AG09319 (cell line): ENCODE measurements at places on chromosomes 2 and 18.

DNA sequence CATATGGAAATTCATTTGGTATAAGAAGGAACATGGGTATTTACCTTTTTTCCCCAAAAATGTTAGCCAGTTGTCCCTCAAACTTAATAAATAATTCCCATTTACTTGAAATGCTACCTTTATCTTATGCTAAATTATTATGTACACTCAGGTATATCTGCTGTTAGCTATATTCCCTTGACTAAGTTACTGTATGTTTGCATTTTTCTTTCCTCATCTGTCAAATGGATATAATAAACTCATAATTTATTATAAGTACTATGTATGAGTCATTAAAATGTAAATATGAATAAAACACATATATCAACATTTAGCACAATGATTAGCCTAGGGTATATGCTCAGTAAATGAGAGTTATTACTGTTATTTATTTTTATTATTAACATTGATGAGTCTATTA, 117.4 kb downstream of the PMS1 start:
- no peak for DNase-seq

DNA sequence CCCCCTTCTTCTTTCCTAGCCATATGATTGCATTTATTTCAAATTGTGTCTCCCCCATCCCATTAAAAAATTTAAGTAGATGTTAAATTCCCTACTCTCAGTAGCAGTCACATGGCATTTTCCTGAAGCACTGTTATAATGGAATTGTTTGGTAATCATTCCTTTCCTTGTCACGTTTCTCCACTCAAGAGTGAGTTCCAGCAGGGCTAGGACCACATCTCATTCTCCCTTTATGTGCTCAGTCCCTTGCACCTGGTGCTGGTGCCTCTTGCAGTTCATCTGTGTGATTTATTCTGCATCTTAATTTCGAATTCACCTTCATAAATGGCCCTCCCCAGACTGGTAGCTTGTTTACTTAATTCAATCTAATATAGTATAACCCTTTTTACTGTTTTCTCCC, 70.3 kb upstream of the NOSTRIN start:
- DNase-seq = no peak

DNA sequence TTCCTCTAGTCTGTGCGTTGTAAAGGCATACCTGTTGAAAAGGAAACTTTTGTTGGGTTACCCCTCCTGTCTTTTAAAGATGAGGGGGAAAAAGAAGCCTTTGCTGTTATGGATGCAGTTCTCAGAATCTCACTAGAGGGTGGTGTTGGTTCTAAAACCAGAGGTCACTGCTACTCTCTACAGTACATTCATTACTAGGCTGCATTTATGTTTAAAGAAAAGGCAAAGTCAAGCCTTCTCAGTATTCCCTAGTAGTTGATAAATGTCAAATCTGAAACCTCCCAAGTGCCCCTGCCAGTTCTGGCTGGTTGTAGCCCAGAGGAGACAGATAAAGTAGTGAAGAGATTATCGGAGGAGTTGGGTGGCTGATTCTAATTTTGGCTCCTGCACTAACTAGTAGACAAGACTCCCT, 1.4 kb upstream of the PLCL1 start:
- peak; percentile 14 for DNase-seq

DNA sequence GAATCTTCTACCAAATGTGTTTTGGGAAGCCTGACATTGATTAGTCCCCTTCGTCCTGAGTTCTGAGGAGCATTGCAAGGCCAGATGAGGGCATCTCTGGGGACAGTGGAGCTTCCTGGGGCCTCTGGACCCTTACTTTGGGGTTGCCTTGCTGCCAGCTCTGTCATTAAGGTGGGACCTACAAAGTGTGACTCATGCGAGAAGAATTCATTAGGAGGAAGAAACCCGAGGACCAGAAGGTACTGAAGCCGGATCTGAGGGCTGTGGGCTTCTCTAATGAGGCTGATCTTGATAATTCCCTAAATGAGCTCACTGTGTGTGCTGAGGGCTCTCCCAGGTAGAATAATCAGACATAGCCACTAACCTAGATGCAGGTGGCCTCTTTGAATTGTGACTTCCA, 695 bp upstream of the SCYGR2 start:
- DNase-seq = no peak

- no peak for DNase-seq
These were observed 26.9 kb upstream of the ASAP2 start for GRCh38 chr2:9179572-9180201.

DNA sequence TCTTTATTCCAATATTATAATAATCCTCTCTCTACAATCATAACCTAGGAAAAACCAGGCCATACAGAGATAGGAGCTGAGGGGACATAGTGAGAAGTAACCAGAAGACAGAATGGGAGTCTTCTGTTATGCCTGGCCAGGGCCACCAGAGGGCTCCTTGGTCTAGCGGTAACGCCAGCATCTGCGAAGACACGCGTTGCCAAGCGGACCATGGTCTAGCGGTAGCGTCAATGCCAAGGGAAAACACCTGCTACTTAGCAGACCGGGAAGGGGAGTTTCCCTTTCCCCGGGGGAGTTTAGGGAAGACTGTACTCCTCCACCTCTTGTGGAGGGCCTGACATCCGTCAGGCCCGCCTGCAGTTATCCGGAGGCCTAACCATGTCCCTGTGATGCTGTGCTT, 36.6 kb downstream of the ARL6IP6 start:
- DNase-seq = no peak

DNA sequence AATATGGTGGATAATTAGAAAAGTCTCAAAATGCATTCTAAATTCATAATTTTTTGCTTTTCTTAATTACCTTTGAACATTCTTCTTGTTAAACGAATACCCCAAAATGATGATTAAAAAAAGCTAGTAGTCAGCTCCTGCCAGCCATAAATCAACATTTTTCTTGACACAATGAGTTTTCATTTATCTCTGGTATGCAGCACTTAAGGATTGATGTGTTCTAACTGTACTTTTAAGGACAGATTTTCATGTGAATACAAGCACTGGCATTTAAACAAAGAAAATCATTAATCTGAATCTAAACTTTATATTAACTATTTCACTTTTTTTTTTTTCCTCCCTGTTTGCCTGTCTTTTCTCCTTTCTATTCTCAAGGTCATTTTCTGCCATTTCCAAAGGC, 976.8 kb downstream of the TMEM182 start:
- no peak for DNase-seq

DNA sequence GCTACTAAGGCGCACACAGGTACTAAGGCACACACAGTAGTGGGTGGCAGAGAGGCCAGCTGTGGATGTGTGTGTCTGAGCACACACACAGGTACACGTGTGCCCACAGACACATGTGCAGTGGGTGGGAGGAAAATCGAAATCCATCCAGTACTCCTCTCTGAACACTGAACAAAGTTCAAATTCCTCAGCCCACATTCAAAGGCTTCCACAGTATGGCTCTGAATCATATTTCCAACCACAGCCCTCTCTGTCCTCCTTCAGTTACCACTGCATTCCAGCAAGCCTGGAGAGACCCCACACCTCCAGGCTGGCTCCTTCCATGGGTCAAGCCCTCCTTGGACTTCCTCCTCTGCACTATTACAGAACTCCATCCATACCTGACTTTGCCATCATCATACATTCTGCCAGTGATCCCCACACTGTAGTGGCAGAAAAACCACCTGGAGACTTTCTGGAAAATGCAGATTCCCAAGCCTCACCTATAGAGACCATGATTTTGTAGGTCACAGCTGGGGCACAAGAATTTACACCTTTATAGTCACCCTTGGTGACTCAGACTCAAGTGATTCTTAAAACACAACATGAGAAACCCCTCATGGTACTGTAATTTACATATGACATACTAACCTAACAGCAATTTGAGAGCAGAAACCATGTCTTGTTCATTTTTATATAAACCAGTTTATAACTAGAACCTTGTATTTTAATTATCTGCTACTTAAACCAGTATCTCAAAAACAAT, 31.4 kb downstream of the EPG5 start:
- DNase-seq = no peak

DNA sequence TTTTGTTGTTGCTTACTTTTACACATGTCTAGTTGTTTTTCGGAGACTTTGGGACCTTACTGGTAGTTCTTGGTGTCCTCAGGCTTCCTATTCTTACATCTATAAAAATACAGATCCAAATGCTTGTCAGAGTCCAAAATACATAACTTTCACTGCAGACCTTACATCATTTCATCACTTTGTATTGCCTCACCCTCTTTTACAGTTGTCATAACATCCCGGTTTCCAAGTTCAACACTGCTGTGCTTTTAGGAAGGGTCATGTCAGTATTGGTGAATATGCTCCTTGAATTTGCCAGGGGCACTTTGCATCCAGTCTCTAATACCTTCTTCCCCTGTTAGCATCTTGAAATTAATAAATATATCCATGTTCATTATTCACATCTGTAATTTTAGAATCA, 518.2 kb upstream of the RAB12 start:
- no peak for DNase-seq

- DNase-seq = no peak
These were observed 6.4 kb upstream of the DUSP19 start for GRCh38 chr2:183072177-183072576.

DNA sequence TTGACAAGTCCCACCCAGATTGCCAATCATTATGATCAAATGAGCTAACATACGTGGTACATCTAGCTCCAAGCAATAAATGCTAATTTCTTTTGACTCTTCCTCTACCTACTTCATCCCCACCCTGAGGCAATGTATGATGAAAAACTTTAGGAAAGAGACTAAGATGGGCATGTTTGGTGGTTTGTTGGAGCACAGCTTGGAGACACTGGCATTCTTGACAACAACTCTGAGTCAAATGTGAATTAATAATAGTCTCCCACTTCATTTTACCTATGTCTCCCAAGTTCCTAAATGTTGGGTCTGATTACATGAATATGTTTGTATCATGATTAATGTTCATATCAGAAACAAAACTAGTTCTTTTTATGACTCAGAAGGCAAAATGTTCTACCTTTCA, 36.6 kb downstream of the EXOC6B start:
- DNase-seq = no peak

- DNase-seq = no peak
These were observed 82.1 kb downstream of the HS6ST1 start for GRCh38 chr2:128236491-128237035.

GRCh38 chr2:26706616-26707473, 14.3 kb downstream of the KCNK3 start:
- DNase-seq = no peak

DNA sequence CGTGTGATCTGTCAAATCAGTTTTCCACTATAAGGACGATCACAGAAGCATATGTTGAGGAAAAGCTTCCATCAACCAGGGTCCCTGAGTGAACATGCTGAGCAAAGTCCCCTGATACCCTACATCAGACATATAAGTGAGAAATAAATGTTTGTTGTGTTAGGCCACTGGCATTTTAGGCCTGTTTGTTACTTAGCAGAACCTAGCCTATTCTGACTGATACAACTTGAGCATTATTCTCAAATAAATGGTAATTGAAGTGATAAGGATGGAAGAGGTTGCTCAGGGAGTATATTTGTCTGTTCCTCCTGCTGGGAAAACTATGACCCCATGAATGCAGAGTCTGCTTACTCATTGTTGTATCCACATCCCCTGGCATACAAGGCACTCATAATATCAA, 106.4 kb downstream of the LOXHD1 start:
- DNase-seq = no peak

GRCh38 chr2:221649051-221649775, 77.1 kb upstream of the EPHA4 start:
- DNase-seq = no peak

DNA sequence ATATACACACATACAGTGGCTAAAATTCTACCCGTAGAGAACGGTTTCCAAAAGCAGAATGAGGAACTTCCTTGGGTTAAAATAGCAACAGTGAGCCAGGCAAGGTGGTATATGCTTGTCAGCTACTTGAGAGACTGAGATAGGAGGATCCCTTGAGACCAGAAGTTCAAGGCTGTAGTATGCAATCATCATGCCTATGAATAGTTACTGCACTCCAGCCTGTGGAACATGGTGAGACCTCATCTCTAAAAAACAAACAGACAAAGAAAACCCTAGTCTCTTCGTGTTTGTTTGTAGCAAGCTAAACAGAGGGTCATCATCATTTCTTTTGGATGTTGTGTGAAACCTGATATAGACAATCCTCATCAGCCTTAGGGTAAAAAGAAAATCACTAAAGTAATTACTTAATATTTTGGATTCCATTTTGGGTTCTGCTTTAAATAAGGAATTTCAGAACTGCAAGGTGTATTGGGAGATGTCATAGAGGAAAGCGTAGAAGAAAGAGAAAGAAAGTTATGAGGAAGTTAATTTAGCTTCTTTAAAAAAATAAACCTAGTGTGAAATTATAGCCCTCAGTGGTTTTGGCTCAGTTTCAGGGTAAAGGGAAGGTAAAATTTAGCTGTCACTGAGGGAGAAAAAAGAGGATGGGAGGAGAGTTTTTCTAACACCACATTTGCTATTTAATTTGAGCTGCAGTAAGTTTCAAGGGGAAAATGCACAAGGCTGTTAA, 46.5 kb downstream of the PLEK start:
- no peak for DNase-seq

GRCh38 chr2:206989311-206989710, 50.0 kb downstream of the CPO start:
- DNase-seq = no peak

DNA sequence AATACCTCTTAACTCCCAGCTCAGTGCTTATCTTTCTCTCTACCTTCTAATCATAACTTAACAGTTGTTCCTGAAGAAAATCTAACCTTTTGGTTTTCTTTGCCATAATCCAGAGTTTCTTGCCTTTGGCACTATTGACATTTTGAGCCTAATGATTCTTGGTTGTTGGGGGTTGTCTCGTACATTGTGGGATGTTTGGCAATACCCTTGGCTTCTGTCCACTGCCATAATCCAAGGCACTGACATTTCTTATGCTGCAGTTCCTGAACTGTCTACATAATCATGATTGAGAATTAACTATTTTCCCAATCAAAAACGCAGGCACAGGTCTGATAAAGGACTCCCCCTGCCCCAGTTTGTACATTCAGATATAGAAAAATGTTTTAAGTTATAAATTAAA, 203.2 kb upstream of the MEX3C start:
- DNase-seq = no peak

- no peak for DNase-seq
These were observed 61.9 kb upstream of the RND3 start for GRCh38 chr2:150549381-150549780.

DNA sequence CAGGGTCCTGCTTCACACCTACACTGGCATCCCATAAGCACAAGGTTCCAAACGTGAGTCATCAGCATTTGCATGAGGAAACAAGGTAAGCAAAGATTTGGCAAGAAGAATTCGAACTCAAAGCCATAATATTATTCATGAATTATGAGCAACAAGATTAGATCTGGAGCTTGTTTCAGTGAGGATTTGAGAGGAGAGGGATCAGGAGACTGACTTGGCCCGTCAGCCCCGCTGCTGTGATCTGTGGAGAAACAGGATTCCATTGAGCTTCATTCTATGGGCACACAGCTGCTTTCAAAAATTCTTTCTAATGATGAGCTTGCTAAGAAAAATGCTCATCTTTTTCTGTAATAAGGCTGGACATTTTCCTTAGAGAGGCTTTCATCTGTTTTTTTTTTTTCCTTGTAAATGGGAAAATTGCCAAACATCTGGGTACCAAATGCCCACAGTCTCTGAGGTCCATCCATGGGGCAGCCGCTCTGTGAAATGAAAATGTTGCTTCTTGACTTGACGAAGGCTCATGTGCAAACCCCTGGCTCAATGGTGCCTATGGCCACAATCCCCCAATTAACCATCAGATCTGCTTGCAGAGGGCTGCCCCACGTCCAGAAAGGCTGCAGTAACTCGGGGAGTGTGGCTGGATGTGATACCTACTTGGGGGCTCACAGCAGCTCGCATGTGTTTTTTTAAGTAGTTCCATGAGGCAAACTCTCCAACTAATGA, 179.3 kb downstream of the TMEM18 start:
- DNase-seq = no peak
